A549 treated with GW870086 at 1 μM for 4 hours (cell line): ENCODE measurements at places on chromosomes 1 and 21. TPM values are rescaled to one million over a fixed set of nuclear protein-coding genes. Genes with fewer than 3 reads are reported as not detected.

MEF2D gene
- 20.2 to 29.8 TPM (median 28.1 TPM) in 5 replicates for total RNA-seq

AUNIP gene
- total RNA-seq, result 6.7 to 7.9 TPM (median 7.5 TPM) in 5 replicates

IGSF9 gene
- 0.17 to 0.27 TPM (median 0.21 TPM) in 5 replicates for total RNA-seq

EPHA2 gene
- total RNA-seq, result 113 to 159 TPM (median 149 TPM) in 5 replicates

LY9 gene
- total RNA-seq, result 0.11 to 0.22 TPM (median 0.16 TPM) in 5 replicates

LDLRAD1 gene
- total RNA-seq, result 0.06 TPM in 1 of 5 replicates, not detected in the others

SPSB1 gene
- 22.9 to 29.5 TPM (median 27.7 TPM) in 5 replicates for total RNA-seq

SEC16B gene
- total RNA-seq, result 0.62 to 0.86 TPM (median 0.75 TPM) in 5 replicates

ACAP3 gene
- 11.4 to 15.4 TPM (median 14.5 TPM) in 5 replicates for total RNA-seq

MMEL1 gene
- not detected in 5 replicates for total RNA-seq

C2CD2 gene
- 5.8 to 8.4 TPM (median 6.5 TPM) in 5 replicates for total RNA-seq

CA6 gene
- total RNA-seq, result not detected in 5 replicates

KCNK2 gene
- 0.05 to 0.11 TPM (median 0.09 TPM) in 3 of 5 replicates, not detected in the others for total RNA-seq

PRAMEF14 gene
- not detected in 5 replicates for total RNA-seq

UBL4B gene
- not detected in 5 replicates for total RNA-seq

RGS1 gene
- total RNA-seq, result not detected in 5 replicates

CR2 gene
- total RNA-seq, result 0.03 to 0.05 TPM in 2 of 5 replicates, not detected in the others

ABL2 gene
- total RNA-seq, result 15.0 to 22.0 TPM (median 18.3 TPM) in 5 replicates

TCP10L gene
- total RNA-seq, result 0.82 to 1.2 TPM (median 1.1 TPM) in 5 replicates

KMO gene
- 0.58 to 1.4 TPM (median 0.90 TPM) in 5 replicates for total RNA-seq

OR10Z1 gene
- total RNA-seq, result not detected in 5 replicates

TLCD4 gene
- 6.5 to 11.0 TPM (median 10.6 TPM) in 5 replicates for total RNA-seq

KRTAP7-1 gene
- total RNA-seq, result not detected in 5 replicates

OR2G6 gene
- not detected in 5 replicates for total RNA-seq

PTTG1IP gene
- total RNA-seq, result 91.3 to 104 TPM (median 100 TPM) in 5 replicates

TRIM58 gene
- not detected in 5 replicates for total RNA-seq

TTLL10 gene
- total RNA-seq, result not detected in 5 replicates

NFASC gene
- 0.89 to 1.5 TPM (median 1.1 TPM) in 5 replicates for total RNA-seq

TPTE gene
- not detected in 5 replicates for total RNA-seq

KRTAP13-2 gene
- not detected in 5 replicates for total RNA-seq

RABGAP1L gene
- total RNA-seq, result 4.3 to 7.4 TPM (median 5.4 TPM) in 5 replicates

TNFAIP8L2 gene
- total RNA-seq, result not detected in 5 replicates

POU3F1 gene
- total RNA-seq, result not detected in 5 replicates

KRTAP11-1 gene
- not detected in 5 replicates for total RNA-seq

S100A3 gene
- 104 to 121 TPM (median 120 TPM) in 5 replicates for total RNA-seq
